ENCODE measurements at places on chromosomes 6 and 20.

DNA sequence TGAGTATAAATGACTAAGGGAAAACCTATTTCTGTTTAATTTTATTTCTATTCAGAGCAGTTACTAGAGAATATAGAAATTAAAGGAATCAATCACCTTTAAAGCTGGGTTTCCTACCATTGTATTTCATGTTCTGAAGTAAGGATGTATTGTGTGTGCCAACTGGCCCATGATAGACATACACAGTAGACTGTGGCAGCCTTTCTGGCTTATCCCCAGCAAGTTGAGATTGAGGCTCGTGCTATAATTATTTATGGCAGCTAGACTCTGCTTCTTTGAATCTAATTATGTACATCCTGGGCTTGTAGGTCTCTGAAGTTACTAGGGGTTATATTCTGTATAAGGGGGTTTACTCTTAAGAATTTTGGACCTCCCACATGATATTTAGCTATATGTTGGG is 44.4 kb downstream of the ZNF292 start:
- DNase-seq, result peak; percentile 45

GRCh38 chr6:111750753-111751673 is 122.2 kb downstream of the FYN start:
- DNase-seq, result peak; percentile 89

- no peak for DNase-seq
Observed at GRCh38 chr6:144353871-144354314, 68.8 kb downstream of the UTRN start.

GRCh38 chr6:18395177-18395855 is 8.2 kb downstream of the RNF144B start:
- DNase-seq, result no peak

GRCh38 chr6:6484681-6485080 is 103.8 kb upstream of the LY86 start:
- DNase-seq, result no peak

GRCh38 chr20:33132513-33133372 is 35.2 kb upstream of the BPIFA2 start:
- no peak for DNase-seq

DNA sequence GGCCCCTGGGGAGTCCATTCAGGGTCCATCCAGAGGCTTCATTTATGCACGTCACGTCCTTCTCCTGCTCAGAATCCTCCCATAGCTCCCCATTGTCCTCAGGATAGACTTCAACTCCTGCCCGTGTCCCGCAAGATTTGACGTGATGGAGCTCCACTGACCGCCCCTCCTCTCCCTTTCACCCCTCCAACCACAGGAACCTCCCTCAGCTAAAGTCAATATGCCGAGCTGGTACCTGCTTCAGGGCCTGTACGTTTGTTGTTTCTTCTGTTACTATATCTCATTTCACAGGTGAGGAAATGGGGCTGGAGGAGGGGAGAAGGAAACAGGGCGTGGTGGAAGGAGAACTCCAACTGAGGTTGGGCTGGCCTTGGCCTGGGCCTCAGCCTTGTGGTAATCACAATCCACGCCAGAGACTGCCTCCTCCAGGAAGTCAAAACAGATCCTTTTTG is 38.6 kb downstream of the CEBPB start:
- DNase-seq, result no peak

DNA sequence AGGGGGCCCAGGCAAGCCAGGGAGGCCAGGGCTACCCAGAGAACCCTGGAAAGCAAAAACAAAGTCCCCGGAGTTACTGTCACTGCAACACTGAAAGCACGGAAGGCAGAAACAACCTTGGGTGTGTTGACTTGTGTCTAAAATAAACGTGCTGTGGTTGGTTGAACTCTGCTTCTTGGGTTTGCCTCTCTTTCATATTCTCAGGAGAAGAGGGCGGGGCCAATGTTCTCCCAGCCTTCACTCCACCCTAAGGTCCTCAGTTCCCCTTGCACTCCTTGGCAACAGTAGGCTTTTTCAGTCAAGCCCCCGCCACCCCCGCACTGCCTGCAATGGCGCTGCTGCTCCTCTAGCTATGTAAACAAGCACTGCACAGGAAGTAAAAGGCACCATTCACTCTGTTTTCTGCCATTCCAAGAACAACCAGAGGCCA is 60.9 kb downstream of the COL9A1 start:
- no peak for DNase-seq

DNA sequence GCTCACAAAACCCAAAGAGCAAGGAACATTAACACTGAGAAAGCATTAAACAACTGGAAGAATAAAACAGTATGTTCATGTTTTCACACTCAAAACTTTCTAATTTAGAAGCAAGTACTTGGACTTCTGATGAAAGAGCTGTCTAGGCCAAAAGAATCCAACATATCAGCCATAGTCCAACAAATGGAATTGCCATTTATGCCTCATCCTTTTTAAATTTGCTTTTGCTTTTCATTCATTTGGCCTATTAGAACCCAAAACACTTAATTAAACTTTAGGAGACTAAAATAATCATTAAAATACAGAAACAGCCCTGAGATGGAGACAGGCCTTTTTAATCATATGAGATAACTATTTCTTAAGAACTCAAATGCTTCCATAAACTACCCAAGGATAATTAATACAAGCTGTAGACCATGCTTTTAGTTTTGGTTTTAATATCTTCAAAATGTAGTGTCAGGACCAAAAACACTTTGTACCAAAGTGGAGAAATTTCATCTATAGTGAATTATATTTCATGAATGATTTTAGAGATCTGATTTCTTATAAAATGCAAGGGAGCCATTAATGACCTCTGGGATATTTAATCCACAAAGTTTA is 166.5 kb downstream of the KIF6 start:
- DNase-seq, result no peak

DNA sequence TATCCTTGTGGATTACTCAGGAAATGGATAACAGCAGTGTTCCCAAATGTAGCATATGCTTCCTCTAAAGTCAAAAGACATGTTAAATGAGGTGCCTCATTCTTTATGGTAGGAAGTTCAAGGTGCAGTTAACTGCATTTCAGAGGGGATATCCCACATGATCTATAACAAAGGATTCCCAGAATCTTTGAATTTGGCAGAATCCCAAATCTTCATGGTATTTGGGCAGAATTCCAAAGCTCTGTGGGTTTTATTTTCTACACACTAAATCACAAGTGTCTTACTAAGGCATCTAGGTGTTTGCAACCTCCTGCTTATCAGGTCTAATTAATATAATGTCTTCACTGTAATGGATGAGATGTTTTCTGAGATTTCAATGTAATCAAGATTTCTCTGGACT is 364.3 kb upstream of the MAN1A1 start:
- DNase-seq, result no peak

- no peak for DNase-seq
Observed at GRCh38 chr20:17681726-17682102, 328 bp downstream of the RRBP1 start.

- DNase-seq, result peak; percentile 56
Observed at GRCh38 chr6:146990821-146991798, 213.1 kb upstream of the STXBP5 start.

DNA sequence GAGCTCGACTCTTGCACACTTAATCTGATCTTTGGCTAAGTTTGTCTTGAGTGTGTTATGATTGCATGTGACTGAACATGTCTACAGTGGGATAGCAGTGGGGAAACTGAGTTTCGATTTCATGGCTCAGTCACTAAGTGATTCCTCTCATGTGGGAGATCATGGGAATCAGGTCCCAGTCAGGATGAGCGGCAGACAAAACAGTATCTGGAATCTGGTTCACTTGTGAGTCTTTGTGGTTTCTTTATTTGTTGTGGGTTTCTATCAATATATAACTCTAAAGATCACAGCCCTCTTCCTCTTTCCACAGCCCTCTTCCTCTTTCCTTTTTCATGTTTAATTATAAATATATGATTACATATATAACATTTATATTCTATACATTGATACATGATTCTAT is 4.0 kb downstream of the RPP21 start:
- no peak for DNase-seq

GRCh38 chr20:25470045-25470444 is 62.6 kb downstream of the GINS1 start:
- peak; percentile 66 for DNase-seq

DNA sequence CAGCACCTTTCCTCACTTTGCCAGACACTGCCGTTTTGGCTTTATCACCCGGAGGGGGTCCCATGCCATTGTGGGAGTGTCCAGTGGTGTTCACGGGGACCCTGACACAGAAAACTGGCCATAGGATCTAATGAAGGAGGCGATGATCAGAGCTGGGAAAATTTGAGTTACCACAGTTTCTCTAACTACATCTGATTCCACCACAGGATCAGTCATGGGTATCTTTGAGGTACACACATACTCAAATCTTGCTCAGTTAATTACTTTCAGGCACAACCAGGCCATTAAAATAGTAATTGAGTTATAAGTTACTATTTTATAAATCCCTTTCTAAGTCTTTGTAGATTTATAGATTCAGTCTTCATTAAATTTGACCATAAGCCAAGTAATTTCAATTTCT is 215.1 kb downstream of the PRL start:
- no peak for DNase-seq

DNA sequence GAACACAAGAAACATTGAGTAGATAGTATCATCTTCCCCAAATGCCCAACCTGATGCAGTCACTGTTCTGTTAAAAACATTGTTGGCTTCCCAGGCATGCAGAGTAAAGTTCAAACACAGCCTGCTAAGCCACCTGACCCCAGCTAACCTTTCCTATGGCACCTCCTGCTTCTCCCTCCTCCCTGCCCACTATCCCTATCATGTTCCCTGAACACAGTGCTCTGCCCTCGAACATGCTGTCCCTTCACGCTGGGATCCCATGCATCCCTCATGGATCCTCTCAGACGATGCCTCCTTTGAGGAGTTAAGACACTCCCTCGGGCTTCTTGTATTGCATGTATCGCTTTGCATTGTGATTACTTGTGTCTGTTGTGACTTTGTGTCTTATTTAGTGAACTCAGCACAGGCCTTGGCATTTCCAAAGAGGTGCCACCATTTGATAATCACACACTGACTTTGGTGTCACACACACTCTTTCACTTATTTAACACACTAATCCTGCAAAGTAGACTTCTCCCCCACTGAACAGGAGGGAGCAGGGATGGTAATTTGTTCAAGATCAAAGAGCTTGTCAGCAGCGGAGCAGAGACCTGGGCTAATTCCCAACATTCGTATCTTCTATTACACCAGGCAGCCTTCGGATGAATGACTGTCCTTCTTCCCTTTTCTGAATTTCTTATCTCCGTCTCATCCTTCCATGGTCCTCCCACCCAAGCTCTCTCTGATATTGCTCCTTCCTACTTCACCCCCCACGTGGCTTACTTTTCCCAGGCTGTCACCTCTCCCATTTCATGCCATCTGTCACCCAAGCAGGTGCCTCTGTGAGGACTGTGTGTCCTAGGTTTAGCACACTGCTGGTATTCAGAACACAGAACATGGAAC is 28.3 kb upstream of the SMIM29 start:
- no peak for DNase-seq

DNA sequence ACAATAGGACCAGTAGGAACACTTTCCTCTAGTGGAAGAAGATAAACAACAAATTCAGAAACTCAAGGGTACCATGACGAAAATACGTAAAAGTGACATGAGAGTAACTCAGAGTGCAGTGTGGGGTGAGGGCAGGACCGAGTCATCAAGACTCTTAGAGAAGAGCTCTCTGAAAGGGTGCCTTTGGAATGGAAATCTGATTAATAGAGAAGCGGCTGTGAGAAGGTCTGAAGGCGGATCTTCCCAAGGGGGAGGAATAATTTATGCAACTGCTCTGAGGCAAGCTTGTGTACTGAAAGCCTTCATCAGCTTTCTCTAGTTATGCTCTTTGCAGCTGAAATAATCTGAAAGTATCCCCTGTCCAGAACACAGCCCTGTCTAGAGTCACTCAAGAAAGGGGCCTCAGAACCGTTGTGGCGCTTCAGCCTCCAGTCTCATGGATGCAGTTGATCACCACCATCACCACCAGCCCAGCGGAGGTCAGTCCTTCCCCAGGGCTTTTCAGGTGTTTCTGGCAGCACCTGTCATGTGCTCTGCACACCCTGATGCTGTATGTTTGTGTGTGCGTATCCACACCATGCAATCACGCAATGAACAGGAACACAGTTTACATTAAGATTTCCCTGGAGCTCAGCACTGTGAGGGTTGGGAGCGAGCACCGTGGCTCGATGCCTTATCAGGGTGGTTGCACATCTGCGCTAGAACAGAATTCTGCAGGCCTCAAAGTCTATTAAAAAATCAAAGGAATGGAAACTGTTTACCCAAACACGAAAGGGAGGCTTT is 396.5 kb downstream of the SMOC2 start:
- DNase-seq, result no peak

All from dermis blood vessel endothelial cell (primary cell).